ENCODE measurements at places on chromosomes 12 and 14.

- peak; percentile 43 for DNase-seq
These were observed 15.9 kb downstream of the NCOR2 start for GRCh38 chr12:124551268-124552144.

- no peak for DNase-seq
These were observed 1.1 kb upstream of the EXD2 start for GRCh38 chr14:69190191-69190590.

DNA sequence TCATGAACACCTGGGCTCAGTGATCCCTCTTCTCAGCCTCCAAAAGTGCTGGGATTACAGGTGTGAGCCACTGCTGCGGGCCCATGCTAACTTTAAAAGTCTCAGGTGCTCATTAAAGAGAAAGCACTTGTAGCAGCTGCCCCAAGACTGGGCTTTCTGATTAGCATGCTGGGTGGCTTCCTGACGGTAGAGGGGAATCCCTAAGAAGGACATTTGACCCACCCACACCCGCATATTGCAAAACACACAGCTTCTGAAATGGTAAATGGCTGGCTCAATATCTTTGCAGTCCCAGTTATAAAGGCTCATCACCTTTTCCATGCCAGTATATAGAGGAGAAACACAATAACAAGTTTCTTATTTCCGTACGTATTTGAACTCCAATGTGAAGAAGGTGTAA is 19.3 kb upstream of the BICD1 start:
- DNase-seq: no peak

DNA sequence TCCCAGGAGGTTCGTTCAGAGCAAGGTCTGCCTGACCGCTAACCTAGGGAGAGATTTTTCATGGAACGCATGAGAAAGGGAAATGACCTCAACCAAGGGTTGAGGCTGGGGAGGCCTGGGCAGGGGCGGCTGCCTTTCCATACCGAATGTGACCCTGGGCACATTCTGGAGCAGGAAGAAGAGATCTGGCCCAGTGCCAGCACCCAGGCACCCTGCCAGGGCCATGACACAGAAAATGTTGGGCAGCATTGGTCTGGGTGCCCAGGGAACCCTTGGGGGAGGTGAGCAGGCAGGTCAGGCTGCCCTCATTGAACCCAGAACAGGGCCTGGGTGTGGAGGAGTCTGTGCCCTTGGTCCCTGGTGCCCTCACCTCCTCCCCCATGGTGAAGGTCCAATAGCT is 106.8 kb downstream of the CALM1 start:
- DNase-seq: no peak

- no peak for DNase-seq
These were observed 253.4 kb upstream of the LRIG3 start for GRCh38 chr12:59173695-59174094.

DNA sequence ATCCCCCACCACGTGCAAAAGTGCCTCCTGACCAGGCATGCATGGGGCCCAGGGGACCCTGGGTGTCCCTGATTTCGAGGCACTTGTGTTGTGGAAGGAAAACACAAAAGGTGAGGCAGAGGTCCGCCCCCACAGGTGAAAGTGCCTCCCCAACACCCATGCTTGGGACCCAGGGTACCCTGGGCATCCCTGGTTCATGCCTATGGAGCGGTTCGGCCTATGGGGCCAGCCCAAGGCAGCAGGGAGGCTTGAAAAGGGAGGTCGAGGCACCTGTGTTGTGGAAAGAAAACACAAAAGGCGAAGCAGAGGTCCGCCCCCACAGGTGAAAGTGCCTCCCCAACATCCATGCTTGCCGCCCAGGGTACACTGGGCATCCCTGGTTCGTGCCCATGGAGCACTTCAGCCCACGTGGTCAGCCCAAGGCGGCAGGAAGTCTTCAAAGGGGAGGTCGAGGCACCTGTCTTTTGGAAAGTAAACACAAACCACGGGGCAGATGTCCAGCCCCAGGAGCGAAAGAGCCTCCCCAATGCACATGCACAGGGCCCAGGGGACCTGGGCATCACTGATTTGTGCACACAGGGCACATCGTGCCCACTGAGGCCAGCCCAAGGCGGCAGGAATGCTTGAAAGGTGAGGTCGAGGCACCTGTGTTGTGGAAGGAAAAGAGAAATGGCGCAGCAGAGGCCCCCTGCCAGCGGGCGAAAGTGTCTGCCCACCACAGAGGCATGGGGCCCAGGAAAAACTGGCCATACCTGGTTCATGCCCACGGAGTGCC is 375.5 kb downstream of the ALG10 start:
- no peak for DNase-seq

GRCh38 chr12:81120961-81121360 is 43.1 kb downstream of the ACSS3 start:
- DNase-seq: no peak

- DNase-seq: no peak
These were observed 4.9 kb downstream of the HRK start for GRCh38 chr12:116876151-116876869.

DNA sequence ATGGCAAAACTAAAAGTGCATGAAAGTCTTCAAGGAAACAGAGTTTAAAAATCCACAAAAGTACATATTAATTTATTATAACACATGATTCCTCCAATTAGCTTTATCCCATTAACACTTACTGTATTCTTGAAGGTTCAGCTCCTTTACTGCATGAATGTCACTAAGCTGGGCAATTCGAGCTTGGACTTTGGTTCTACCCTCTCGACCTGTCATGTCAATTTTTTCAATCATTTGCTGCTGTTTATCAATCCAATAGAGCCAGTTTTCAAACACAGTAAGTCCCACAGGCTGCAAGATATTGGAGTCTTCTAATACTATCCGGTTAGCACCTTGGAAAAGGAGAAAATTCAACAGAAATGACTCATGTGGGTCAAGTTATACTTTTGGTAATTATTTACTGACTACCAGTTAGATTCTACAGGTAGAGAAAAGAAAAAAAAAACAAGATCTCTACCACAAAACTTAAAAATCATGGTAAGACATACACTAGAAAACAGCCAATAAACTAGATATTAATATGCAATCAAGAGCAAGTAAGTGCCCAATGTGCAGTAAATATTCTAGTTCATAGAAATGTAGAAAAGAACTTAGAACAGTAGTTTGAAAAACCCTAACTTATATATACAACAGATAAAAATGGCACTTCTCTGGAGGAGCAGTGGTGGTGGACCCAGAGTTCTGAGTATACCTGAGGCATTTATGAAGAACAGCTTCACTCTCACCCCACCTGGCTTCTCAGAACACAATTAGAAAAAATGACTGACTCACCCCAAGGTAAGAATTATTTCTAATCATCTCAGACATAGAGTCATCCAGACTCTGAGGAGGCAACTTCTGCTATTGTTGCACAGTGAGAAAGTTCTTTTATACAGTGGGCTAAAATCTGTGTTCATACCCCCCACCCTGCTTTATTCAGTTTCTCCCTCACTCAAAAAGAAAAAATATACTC is 67.7 kb downstream of the BCL2L14 start:
- no peak for DNase-seq

DNA sequence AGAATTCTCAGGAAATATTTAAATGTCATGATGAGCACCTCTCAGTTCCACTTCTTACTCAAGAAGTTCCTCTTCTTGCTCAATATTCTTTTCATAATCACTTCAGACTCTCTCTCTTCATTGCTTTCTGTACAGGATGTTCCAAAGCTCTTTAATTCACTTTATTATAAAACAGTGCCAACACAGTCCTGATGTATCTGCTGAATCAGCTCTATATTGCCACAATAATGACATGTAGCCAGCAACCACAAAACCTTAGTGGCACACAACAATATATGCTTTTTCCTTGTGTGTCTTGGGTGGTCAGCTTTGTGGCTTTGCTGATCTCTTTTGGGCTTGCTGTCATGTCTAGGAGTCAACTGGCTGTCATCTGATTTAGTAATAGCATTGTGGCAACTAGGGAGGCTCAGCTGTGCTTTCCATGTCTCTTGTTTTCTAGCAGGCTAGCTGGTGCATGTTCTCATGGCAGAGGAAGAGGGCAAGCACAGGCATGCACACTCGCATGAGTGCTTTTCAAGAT is 52.8 kb upstream of the SLC2A13 start:
- peak; percentile 19 for DNase-seq

DNA sequence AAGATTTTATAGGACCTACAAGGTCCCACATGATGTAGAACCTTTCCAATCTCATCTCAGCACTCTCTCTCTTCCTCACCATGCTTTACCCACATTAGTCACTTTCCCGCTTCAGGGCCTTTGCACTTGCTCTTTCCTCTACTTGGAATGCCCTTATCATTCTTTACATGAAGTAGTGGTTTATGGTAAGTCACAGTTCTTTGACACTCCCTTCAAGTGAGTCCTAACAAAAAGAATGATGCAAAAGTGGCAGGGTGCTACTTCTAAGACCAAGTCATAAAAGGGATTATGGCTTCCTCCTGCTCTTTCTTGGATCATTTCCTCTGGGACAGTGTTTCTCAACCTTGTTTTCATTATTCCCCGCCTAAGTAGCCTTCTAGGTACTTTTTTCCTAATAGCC is 13.1 kb downstream of the TMBIM4 start:
- DNase-seq: no peak
